ENCODE measurements at places on chromosomes 3 and 15.

DNA sequence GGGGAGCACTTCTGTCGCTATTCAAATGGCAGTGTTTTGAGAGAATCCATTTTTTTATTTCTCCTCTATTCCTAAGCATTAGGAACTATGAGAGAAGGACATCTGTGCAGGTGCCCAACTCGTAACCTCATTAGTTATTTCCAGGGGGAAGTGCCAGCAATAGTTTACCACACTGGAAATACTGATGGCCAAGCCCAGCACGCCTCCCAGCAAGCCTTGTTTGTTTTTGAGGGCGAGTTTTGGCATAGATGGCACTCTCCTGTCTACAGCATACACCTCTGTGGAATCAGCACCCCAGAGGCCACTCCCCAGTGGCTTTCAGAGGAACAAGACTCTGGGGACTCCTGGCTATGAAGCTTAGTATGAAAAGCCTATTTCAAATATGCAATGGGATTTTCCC, 36.6 kb downstream of the FAN1 start:
- DNase-seq: no peak

GRCh38 chr3:10956986-10957385, 35.6 kb upstream of the SLC6A1 start:
- DNase-seq: no peak

- no peak for DNase-seq
Measured at GRCh38 chr3:130081351-130081881, at the start of gene ALG1L2. TSS of gene ALG1L2 (plus strand) at chr3:130081831. CDS start at chr3:130082017, 186 bp downstream.

GRCh38 chr3:61237858-61238257, 13.4 kb downstream of the FHIT start:
- no peak for DNase-seq

- no peak for DNase-seq
Measured at GRCh38 chr15:56602253-56602652, 131.1 kb downstream of the ZNF280D start.

DNA sequence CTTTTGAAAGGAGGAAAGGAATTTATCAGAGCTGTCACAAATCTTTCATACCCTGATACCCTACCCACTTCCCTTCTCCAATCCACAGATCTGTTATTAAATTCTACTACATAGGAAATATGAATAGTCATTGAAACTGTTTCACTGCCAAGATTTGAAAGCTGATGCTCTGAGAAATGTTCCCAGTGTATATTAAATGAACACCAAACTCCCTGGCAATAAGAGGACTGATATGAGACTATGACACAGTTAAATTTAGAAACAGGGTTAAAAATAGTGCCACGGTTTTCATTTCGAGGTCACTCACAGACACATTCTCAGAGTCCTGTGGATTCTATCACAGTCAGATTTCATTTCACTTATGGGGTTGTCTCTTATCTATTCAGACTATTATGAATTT, 27.2 kb upstream of the GBE1 start:
- DNase-seq: no peak

GRCh38 chr15:32736701-32737061, 18.9 kb downstream of the GREM1 start:
- no peak for DNase-seq

- DNase-seq: no peak
Measured at GRCh38 chr3:165883863-165884478, 46.7 kb upstream of the BCHE start.

- DNase-seq: no peak
Measured at GRCh38 chr3:36373666-36374065, 6.6 kb upstream of the STAC start.

DNA sequence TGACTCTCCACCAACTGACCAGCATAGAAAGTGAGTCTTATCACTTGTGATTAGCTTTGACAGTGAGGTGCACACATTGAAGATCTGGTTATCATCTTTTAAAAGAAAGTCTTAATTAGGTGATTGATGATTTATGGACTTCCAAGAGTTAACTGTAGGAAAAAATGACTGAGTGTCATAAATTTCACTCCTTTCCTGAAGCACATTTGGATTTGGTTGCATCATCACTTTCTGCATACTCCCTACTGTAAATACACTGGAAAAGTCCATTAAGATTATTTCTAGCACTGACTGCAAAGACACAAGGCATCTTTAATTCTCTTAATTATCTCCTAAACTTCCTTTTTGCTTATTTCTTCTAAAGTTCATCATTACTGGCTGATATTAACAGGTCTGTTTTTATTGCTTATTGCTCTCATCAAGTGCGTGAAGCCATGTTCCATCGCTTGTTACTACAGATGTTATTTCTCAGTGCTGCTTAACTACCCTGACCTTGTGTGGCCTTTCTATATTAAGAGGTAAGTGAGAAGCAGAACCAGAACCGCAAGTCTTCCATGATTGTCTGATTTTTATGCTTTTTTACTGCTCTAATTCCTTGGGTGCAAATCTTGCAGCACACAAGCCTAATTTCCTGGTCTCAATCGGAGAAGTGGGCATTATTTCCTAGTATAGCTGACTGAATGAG, 153.2 kb downstream of the MEIS2 start:
- DNase-seq: no peak

DNA sequence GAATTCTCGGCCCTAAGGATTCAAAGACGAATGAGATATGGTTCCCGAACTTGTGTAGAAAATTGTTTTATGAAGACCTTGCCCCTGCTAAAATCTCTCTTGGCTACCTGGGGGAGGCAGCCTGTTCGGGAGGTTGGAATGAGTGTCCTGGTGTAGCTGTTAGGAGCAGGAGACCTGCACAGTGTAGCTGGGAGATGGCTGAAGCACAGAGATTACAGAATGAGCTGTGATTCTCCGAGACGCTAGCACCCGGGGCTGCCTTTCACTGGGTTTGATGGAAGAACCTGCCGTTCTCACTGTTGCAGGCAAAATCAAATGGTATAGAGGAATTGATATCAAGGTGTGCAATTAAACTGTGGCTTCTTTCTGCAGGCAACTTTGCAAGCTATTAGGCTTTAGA, 68.0 kb downstream of the TRAK1 start:
- no peak for DNase-seq

- no peak for DNase-seq
Measured at GRCh38 chr15:25838191-25838870, 24.8 kb downstream of the ATP10A start.

GRCh38 chr15:81865850-81866537, 179.8 kb downstream of the MEX3B start:
- no peak for DNase-seq

GRCh38 chr15:82146990-82147461, 101.2 kb upstream of the MEX3B start:
- DNase-seq: no peak

GRCh38 chr15:67256051-67256450, 1.5 kb downstream of the IQCH start:
- DNase-seq: no peak

GRCh38 chr3:158568784-158569183, 2.2 kb upstream of the MLF1 start:
- no peak for DNase-seq

GRCh38 chr3:8298021-8298954, 203.3 kb upstream of the LMCD1 start:
- DNase-seq: no peak

DNA sequence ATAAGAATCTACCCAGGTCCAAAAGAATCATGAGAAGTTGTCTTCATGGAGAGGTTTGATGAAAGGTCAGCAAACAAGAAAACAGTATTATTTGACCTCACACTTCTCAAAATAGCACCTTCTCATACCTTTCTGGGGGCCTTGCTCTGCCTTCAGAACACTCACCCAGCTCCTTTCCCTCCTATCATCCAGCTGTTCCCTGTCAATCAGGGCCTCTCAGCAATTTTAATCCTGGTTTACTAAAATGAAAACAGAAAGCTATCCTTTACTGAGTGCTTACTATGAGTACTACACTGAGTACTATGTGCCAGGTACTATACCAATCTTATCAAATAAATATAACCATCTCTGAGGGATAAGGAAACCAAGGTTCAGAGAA, 138.6 kb downstream of the GAP43 start:
- no peak for DNase-seq

GRCh38 chr3:33505027-33505426, 64.8 kb upstream of the UBP1 start:
- no peak for DNase-seq

- DNase-seq: no peak
Measured at GRCh38 chr3:120559242-120560061, 36.7 kb upstream of the NDUFB4 start.

DNA sequence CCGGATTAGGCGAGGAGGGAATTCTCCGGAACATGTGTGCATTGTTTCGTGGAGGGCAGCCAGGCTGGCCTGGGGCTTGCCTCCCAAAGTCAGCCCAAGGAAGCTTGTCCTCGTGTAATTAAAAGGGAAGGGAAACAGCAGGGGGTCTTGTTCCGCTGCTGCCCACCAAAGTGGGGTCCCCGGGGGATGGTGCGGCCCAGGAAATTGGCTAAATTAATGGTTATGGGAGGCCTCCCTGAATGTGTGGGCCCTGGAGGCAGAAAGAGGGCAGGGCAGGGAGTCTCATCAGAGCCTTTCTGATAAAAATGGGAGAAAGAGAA, 118.1 kb downstream of the OPA1 start:
- no peak for DNase-seq

DNA sequence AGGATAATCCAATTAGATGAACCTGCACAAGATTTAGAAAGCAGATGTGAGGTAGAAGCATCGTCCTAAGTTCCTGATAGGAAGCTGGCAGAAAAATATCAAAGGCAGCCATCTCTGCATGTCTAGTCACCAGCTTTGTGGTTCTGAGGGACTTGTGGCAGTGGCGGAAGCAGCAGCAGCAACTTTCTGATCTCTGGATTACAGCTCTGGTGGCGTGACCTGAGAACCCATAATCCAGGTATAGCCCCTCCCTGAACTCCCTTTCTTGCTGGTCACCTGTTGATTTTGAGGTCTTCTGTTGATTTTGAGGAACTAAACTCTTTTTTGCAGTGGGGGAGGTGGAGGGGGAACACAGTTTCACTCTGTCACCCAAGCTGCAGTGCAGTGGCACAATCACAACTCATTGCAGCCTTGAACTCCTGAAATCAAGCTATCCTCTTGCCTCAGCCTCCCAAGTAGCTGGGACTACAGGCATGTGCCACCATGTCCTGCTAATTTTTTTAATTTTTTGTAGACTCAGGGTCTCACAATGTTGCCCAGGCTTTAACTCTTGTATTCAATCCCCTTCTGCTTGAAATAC, 7.9 kb downstream of the FSIP1 start:
- no peak for DNase-seq

GRCh38 chr15:25703726-25704125, 159.4 kb downstream of the ATP10A start:
- DNase-seq: no peak

GRCh38 chr3:120684896-120685295, 2.9 kb upstream of the HGD start:
- no peak for DNase-seq

DNA sequence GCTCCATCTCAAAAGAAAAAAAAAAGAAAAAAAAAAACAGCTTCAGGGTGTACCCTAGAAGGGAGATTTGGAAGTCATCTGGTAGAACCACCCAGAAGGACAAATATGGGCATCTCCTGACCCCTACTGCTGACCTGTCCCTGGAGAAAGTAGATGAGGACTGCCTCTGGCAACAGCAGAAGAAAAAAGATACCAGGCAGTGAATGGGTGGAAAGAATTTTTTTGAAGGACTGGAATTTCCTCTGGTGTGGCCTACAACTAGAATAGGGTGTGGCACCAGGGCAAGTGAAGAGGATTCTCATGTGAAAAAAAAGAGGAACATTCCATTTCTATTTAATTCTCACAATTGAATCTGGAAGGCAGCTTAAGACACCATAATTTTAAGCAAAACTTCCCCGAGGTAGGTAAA, 3.1 kb downstream of the ANXA2 start:
- no peak for DNase-seq

GRCh38 chr3:23549148-23549910, 256.4 kb upstream of the UBE2E1 start:
- DNase-seq: no peak
